ENCODE measurements at places on chromosomes 2 and 18.

DNA sequence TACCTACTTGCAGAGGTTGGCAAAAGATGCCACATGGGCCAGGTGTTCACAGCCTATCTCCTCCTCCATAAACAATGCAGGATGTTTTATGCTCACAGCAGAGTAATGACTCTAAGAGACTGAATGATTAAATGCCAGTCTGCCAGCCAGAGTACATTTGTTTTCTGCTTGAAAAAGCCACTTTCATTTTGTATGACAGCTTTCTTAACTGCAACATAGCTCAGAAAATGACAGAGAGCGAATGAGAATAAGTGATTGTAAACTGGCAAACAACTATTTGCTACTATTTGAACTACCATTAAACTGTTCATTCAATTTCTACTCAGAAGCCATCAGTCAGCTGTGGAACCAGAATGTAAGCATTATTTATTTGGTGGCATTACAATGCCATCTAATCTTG, 50.6 kb upstream of the DCC start:
- no peak for ATAC-seq

GRCh38 chr2:152518641-152519580, 183.9 kb downstream of the FMNL2 start:
- ATAC-seq = no peak

DNA sequence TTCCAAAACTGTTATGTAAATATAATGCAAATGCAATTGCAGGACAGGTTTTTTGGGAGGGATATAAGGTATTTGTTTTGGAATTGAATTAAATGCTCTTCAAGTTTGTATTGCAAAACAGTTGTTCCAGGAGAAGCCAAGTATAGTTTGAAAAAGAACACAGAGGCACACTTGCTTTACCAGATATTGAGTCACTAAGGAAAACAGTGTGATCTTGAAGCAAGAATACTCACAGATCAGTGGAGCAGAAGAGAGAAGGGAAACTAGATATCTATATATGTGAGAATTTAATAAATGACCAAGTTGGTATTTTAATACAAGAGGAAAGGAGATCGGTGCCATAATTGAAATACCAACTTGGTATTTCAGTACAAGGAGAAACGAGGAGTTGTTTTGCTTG, 178.9 kb downstream of the CAPN13 start:
- no peak for ATAC-seq

GRCh38 chr2:220011859-220012258, 384.4 kb downstream of the SLC4A3 start:
- no peak for ATAC-seq

DNA sequence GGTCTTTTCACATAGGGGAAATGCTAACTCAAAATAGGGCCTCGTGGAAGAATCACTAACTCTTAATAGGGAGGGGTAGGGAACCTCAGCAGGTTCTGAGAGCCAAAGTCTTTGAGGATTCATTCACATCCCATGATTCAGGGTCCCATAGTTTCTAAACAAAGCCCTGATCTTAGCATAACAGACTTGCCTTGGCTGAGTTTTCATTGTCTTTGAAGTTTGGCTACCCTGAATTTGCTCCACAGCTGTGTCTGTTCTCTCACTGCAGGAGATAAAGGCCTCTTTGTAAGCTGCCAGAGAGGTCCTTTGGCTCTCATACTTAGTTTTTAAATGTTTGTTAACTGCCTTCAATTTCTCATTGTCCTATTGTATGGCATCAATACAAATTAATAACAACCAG, 54.5 kb downstream of the ZDBF2 start:
- ATAC-seq = no peak

Measured in SK-N-SH treated with all-trans-retinoic acid at 6 μM for 48 hours (cell line).